ENCODE measurements at places on chromosomes 16 and 17. TPM values are rescaled to one million over a fixed set of nuclear protein-coding genes. Genes with fewer than 3 reads are reported as not detected.
A peak's percentile ranks its signal among the peaks of the same experiment; 100 is the strongest.

DNA sequence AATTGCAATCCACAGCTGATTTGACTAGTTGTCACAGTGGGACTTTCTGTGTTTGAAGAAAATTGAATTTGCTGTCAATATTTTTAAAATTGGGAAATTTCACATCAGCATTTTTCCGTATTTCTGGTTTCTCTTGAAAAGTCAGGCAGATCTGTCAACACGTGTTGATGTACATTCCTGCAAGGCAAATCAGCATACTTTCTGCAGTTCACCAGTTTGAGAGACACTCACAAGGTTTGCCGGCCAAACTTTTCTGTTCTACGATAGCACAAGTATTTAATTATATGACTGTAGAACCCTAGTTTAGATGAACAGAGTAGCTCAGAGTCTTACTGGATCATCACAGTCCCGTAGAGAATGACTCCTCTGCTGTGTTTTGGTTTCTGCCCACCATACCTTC, 102.0 kb downstream of the ADAMTS18 start:
- H3K36me3 ChIP-seq = no peaks in the 10 kb centered on the region
- DNase-seq = no peak
- no peaks in the 10 kb centered on the region for H3K4me1 ChIP-seq

- DNase-seq = no peak
- H3K27ac ChIP-seq = no peak overlapping the region
- H3K4me1 ChIP-seq = peaks cover 4% of the 10 kb centered on the region
Measured at GRCh38 chr17:76561799-76562268, 22.0 kb downstream of the PRCD start.

GRCh38 chr16:68612996-68613395, 32.1 kb upstream of the CDH3 start:
- no peaks in the 10 kb centered on the region for H3K36me3 ChIP-seq
- no peaks in the 10 kb centered on the region for H3K27me3 ChIP-seq
- DNase-seq = no peak

- H3K27me3 ChIP-seq = no peaks in the 10 kb centered on the region
- H3K36me3 ChIP-seq = no peaks in the 10 kb centered on the region
- H3K4me1 ChIP-seq = no peaks in the 10 kb centered on the region
- DNase-seq = no peak
Measured at GRCh38 chr17:29379084-29379991, 10.8 kb upstream of the TAOK1 start.

DNA sequence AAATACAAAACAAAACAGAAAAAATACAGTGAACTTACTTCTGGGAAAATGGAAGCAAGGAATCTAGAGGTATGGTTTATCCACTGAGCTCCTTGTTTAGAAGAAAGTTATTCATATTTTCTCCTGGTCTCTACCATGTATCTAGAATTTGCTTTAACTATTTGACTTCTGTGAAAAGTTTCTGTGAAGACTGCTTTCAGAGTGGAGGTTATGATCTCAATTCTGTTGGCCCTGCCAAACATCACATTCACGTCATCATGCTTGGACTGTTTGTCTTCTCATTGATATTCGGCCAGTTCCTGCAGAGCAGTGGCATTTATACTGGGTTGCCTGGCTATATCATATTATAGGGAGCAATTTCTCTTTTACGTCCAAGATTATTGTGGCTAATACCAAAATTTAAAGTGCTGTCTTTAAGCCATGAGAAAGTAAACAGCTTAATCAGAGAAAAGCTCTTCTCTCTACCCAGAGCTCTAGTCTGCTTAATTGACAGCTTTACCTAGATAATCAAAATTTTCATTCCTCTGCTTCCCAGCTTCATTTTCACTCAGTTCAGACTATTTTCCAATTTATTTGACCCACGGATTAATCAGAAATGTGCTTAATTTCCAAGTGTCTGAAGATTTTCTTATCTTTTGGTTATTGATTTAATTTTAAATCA, at the start of gene ABCA8:
Gene ABCA8, minus strand, starts transcription at position 212 of the 661 bp plus-strand sequence. CDS start 13,358 bp downstream, outside the sequence.
- no peaks in the 10 kb centered on the region for H3K27me3 ChIP-seq
- H3K4me1 ChIP-seq = no peaks in the 10 kb centered on the region
- peak within 1 kb of the TSS; percentile 34 for H3K4me3 ChIP-seq
- no peak for DNase-seq

GRCh38 chr17:48351911-48352332, 78.1 kb downstream of the SKAP1 start:
- no peaks in the 10 kb centered on the region for H3K4me1 ChIP-seq
- no peaks in the 10 kb centered on the region for H3K36me3 ChIP-seq
- H3K4me3 ChIP-seq = no peak overlapping the region
- H3K27ac ChIP-seq = no peak overlapping the region
- no peaks in the 10 kb centered on the region for H3K27me3 ChIP-seq

DNA sequence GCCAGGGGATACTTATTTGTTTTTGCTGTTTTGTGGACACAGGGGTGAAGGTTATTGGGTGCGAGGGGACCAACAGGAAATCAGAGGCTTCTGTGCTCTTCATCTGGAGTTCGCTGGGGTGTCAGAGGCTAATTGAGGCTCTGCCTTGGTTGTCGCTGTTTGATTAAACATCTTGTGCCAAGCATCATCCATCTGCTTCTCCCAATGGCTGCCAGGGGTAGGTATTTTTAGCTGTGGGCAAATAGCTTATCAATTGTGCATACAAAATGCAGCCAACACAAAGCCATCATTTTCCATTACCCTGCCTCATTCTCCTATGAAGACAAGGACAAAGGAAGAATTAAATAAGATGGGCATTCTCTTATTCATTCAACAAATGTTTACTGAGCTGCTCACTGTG, 27.8 kb downstream of the GPR139 start:
- H3K27me3 ChIP-seq = no peaks in the 10 kb centered on the region
- no peak for DNase-seq
- no peaks in the 10 kb centered on the region for H3K4me1 ChIP-seq
- no peak overlapping the region for H3K27ac ChIP-seq
- no peaks in the 10 kb centered on the region for H3K36me3 ChIP-seq

DNA sequence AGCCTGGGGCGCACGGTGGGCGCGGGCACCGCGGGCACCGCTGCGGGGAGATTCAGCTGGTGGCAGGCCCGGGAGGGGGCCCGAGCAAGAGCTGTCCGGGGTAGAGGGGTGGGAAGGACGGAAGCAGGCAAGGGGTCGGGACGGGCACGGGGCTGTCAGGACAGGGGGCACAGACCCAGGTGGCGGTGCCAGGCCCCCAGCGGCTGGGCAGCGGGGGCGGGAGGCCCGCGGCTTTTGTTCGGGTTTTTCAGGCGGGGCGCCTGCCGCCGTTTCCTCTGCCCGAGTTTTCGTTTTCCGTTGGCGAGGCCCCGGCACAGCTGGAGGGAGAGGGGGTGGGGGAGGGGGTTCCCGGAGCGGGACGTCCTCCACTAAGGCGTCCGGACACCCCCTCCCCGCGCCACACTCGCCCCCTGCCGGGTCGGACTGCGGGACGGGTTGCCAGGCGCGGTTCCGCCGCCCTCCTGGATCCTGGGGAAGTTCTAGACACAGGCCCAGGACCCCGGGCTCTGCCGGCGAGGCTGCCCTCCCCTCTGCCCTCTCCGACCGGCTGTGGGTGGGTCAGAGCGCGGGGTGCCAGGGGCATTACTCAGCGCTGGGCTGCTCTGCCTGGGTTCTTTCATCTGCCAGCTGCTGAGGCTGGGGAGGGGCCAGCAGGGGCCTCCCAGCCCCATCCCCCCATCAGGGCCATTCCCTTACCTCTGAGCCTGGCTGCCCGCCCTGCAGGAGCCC, 543 bp downstream of the ARHGAP23 start:
- peak overlapping the region; percentile 98 for H3K4me3 ChIP-seq
- peak; percentile 88 for DNase-seq
- no peaks in the 10 kb centered on the region for H3K27me3 ChIP-seq
- H3K4me1 ChIP-seq = peaks cover 43% of the 10 kb centered on the region

DNA sequence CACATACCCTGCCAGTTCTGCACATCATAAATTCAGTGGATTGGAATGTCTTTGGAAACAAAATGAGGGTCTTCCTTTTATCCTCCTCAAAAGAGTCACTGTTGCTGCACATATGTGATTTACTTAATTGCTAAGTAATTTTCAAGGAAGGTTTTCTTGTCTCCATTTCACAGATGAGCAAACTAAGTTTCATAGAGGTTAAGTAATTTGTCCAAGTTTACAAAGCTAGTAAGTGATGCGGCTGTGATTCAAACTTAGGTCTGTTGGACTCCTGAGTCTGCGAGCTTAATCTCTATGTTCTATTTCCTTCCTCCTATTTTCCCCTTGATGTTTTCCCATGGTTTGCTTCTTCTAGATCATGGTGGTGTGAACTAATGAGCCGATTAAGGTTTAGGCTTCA, 13.7 kb upstream of the ERN2 start:
- H3K27ac ChIP-seq = no peak overlapping the region
- no peaks in the 10 kb centered on the region for H3K4me1 ChIP-seq
- no peaks in the 10 kb centered on the region for H3K36me3 ChIP-seq
- H3K27me3 ChIP-seq = no peaks in the 10 kb centered on the region
- no peak overlapping the region for H3K4me3 ChIP-seq

GRCh38 chr17:58538811-58539409, 24.5 kb upstream of the MTMR4 start:
- H3K4me1 ChIP-seq = no peaks in the 10 kb centered on the region
- peak overlapping the region; percentile 14 for H3K27ac ChIP-seq
- no peaks in the 10 kb centered on the region for H3K36me3 ChIP-seq
- no peaks in the 10 kb centered on the region for H3K27me3 ChIP-seq
- no peak overlapping the region for H3K4me3 ChIP-seq

DNA sequence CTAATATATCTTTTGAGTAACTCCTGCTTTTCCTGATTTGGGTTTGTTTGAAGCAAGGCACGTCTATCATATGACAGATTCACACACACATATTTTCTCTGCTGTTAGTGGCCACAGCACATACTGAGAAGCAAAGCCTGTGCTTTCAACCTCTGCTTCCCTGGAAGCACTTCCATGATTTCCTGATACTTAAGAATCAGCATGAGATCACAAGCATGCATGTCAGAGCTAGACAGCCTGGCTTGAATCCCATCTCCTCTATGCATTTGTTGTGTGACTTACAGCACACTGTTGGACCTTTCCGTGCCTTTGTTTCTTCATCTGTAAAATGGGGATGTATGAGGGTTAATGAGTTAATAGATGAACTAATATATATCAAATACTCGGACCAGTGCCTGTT, 151.1 kb upstream of the NOL11 start:
- no peaks in the 10 kb centered on the region for H3K36me3 ChIP-seq
- DNase-seq = no peak
- H3K4me1 ChIP-seq = no peaks in the 10 kb centered on the region
- no peak overlapping the region for H3K27ac ChIP-seq
- no peaks in the 10 kb centered on the region for H3K27me3 ChIP-seq

GRCh38 chr16:52783616-52784015, 236.7 kb upstream of the TOX3 start:
- no peaks in the 10 kb centered on the region for H3K4me1 ChIP-seq
- no peaks in the 10 kb centered on the region for H3K27me3 ChIP-seq
- H3K4me3 ChIP-seq = no peak overlapping the region
- no peaks in the 10 kb centered on the region for H3K36me3 ChIP-seq

DNA sequence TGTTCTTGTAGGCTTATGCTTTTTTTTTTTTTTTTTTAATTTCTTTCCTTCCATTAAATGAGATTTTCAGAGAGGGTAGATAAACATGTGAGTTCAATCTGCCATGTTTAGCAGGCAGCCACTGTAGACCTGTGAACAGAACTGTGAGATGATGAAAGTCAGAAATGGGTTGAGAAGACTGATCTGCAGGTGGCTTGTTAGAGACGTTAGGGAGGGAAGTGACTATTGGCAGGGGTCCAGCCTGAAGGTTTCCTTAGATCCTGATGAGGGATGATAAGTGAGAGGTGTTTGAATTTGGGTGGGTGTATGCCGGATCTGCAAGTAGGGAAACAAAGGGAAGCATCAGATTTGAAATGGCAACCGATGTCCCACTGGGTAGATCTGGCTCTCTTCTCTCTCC, 157.8 kb downstream of the HS3ST3B1 start:
- no peaks in the 10 kb centered on the region for H3K27me3 ChIP-seq
- no peaks in the 10 kb centered on the region for H3K36me3 ChIP-seq
- no peaks in the 10 kb centered on the region for H3K4me1 ChIP-seq
- DNase-seq = no peak
- H3K4me3 ChIP-seq = no peak overlapping the region

DNA sequence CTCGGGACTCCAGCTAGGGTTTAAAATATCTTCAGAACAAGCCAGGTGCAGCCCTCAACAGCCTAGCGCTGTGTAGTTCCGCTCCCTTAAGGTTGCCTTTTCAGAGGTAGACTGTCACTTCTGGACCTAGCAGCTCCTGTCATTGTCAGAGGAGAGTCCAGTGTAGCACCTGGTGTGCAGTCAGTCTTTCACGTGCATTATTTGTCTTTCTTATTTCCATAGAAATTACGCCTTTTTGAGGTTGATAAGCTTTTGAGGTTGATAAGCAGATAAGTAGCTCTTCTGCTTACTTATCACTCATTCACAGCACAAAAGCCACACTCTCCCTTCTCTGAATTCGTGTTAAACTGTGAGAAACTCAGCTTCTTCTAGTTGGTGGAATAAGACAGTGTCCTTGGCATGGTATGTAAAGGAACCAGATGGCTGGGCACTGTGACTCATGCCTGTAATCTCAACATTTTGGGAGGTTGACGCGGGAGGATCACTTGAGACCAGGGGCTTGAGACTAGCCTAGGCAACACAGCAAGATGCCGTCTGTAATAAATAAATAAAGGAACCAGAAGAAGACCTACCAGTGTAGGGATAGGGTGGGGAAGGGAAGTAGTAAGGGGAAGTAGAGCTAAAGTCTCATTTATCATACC, 10.2 kb downstream of the EEF2K start:
- H3K27ac ChIP-seq = peak overlapping the region; percentile 79
- no peak for DNase-seq
- H3K4me3 ChIP-seq = no peak overlapping the region
- H3K36me3 ChIP-seq = peaks cover 14% of the 10 kb centered on the region
- peaks cover 6% of the 10 kb centered on the region for H3K4me1 ChIP-seq

GRCh38 chr17:42422412-42422957, 571 bp downstream of the CAVIN1 start:
- H3K27ac ChIP-seq = peak overlapping the region; percentile 99
- H3K36me3 ChIP-seq = no peaks in the 10 kb centered on the region
- peak overlapping the region; percentile 92 for H3K4me3 ChIP-seq
- DNase-seq = no peak
- no peaks in the 10 kb centered on the region for H3K27me3 ChIP-seq

Gene STAT5A
- 105 TPM for total RNA-seq

Gene PTGES3L
- total RNA-seq = not detected

Gene MATCAP1
- 18.9 TPM for total RNA-seq

Gene SALL1
- not detected for total RNA-seq

Gene GCGR
- not detected for total RNA-seq
